ENCODE measurements at places on chromosomes 11 and 22.
A peak's percentile ranks its signal among the peaks of the same experiment; 100 is the strongest.

DNA sequence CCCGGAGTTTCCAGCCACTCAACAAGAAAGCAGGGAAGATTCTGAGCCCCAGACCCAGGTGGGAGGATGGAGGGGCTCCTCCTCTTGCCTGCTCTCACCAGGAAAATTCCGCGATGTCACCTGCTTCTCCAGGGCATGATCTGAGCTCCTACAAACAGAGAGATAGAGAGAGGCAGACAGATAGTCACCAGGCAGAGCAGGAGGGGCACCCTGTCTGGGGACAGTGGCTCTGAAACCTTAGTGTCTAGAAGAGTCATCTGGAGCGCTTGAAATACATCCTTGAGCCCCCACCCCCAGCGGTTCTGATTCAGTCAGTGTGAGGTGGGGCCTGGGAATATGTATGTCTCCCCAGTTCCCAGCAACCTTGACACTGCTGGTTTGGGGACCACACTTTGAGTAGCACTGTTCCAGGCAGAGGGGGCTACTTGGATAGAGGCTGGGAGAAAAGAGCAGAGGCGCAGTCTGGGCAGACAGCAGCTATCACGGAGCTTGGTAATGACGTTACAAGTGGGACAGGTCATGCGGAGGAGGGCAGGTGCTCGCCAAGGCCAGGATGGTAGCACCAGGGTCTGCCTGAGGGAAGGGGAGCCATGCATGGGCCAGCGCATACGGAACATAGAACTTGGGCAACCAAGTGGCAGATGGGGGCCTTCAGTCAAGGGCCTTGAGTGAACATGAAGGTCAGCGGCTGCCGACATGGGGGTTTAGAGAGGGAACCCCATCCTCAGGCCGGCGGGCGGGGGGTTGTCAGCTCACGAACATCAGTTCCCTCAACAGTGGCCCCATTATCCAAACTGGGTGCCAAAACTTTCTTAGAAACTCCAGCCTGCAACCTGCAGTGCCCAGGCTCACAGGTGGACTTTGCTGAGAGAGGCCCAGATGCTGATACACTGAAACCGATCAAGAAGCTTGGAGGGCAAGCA is 60.9 kb upstream of the MYEOV start:
- DNase-seq = no peak

- DNase-seq = no peak
Observed at GRCh38 chr11:69339041-69339733, 45.2 kb downstream of the MYEOV start.

- no peak for DNase-seq
Observed at GRCh38 chr11:120261931-120262330, 22.0 kb downstream of the POU2F3 start.

GRCh38 chr11:98409069-98409468 is 611.7 kb upstream of the CNTN5 start:
- DNase-seq = no peak

GRCh38 chr11:119192111-119192510 is 6.8 kb downstream of the NHERF4 start:
- DNase-seq = no peak

DNA sequence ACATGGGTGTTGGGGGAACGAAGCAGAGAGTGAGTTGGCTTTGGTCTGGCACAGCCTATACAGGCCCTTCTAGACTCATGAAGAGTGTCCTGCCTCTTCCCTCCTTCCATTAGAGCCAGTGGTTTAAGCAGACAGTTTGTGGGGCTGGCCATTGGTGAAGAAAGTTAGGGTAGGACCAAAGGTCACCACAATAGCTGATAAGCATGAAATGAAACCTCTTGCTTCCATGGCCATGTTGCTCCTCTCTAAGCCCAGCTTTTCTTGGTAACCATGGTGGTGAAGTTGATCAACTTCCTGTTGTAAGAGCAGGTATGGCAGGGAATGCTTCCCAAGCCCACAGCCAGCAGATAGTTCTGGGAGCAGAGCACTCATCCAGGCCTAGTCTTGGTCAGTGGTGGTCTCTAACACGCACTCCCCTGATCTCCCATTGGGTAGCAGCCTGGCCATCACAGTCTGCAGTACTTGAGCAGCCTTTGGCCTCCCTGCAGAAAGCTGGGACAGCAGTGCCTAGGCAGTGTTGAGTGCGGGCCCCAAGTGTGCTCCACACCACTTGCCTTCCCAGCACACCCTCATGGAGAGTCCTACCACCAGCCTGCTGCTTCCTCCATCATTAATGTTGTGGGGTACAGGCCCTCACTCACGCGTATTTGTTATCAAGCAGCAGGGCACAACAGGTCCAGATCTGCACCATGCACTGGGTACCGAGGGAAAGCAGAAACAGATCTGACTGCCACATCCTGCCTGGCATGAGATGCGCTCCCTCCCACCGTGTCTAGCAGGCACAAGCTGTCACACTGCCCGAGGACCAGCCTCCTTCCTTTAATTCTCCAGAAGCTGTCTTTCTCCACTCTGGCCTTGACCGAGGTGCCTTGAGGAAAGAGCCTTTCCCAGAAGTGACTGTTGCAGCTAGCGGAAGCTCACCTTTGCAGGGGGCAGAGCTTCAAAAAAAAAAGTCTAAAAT is 65.8 kb upstream of the SUSD2 start:
- DNase-seq = no peak

GRCh38 chr11:67118181-67118766 is 789 bp upstream of the KDM2A start:
- DNase-seq = peak; percentile 62

GRCh38 chr11:13663631-13664071 is 4.8 kb upstream of the FAR1 start:
- DNase-seq = no peak

- no peak for DNase-seq
Observed at GRCh38 chr11:111835665-111836064, 35.7 kb downstream of the ALG9 start.

DNA sequence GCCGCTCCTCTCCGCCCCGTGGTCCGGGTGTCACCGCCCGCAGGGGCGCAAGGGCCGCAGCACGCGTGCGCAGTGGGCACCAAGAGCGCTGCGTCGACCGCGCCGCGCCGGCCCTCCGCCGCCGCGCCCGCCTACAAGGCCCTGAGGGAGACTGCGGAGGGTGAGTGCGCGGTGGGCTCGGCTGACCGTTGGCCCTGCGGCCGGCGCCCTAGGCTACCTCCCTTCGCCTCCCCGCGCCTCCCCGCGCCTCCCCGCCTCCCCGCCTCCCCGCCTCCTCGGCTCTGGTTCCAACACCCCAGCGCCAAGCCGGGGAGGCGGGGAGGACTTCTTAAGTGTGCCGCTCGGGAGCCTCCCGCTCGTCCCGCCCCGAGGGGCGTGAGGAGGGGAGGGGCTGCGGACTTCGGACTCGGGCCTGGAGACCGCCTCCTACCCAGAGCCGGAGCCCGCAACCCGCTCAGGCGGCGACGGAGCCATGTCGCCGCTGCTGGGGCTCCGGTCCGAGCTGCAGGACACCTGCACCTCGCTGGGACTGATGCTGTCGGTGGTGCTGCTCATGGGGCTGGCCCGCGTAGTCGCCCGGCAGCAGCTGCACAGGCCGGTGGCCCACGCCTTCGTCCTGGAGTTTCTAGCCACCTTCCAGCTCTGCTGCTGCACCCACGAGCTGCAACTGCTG is at the start of gene AQP11:
Gene AQP11 (plus strand): TSS at position 433 of the 673 bp plus-strand sequence. CDS start 40 bp downstream, at position 473.
- peak; percentile 65 for DNase-seq

GRCh38 chr22:37930952-37931440 is 22.4 kb downstream of the C22orf23 start:
- no peak for DNase-seq

GRCh38 chr11:96075532-96075959 is 151.6 kb upstream of the MTMR2 start:
- DNase-seq = no peak

- no peak for DNase-seq
Observed at GRCh38 chr11:104061853-104062521, 25.5 kb downstream of the DDI1 start.

DNA sequence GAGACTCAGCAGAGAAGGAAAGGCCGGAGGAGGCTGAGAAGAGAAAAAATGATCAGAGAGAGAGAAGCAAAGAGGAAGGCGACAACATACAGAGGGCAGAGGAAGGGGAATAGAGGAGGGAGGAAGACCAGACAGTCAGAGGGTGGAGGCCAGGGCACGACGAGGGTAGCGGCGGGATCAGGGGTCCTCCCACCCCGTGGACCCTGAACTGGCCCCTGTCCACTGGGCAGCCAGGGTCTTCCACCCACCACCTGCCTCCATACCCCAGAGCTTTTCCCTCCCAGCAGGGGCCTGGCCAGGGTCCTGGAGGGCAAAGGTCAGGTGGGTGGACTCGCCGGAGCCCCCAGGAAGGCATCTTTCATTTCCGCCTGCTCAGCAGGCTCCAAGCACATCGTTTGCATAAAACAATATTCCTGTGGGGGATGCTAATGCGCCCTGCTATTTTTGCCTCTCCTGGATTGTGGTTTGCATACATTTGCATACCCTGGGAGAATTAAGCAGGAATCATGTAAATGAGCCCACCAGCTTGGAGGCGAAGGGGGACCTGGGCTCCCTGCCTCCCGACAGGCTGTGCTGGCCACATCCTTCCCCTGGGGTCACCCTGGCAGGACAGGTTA is 394.1 kb downstream of the MN1 start:
- DNase-seq = no peak

GRCh38 chr22:32858957-32859356 is 57.5 kb downstream of the TIMP3 start:
- DNase-seq = no peak

DNA sequence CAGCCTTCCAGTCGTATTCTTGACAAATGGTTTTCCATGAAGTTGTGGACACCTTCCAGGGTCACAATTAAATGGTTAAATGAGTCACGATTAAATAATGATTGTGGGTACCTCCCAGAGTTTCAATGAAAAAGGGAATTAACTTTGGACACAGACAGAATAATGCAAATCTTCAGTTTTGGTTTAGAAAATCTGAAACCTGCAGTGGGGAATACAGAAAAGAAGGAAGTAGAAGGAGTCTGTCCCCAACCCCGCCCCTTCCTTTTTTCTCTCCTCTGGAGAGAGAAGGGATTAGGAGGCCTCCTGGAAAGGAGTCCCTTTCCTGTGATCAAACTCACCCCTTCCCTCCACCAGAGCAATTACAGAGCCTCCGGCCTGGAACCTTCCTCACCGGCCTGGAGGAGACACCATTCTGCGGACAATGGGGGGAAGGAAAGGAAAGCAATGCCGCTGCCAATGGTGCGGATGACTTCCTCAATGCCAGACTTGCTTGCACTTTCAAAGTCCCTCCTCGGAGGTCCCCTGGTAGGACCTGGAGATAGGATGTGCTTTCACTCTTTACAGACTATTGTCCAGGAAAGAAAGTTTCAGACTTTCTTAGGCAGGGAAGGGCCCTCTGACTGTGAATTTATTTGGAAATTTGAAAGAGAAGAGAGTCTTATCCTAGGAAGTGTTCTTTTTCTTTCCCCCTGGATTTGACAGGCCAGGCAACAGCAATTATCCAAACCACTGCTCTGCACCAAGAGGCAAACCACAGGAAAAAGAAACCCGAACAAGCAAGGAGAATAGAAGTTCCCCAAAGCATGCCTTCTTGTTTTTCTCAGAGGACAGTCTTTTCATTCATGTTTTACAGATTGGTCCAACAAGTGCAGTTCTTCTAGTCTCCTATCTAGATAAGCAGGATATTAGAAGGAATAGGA is 86.8 kb downstream of the PTPRJ start:
- DNase-seq = no peak

- no peak for DNase-seq
Observed at GRCh38 chr22:25146307-25146706, 53.4 kb upstream of the CRYBB3 start.

GRCh38 chr11:7486098-7486780 is 933 bp downstream of the OLFML1 start:
- no peak for DNase-seq

GRCh38 chr11:63880403-63880790 is 36.6 kb downstream of the RCOR2 start:
- DNase-seq = no peak

DNA sequence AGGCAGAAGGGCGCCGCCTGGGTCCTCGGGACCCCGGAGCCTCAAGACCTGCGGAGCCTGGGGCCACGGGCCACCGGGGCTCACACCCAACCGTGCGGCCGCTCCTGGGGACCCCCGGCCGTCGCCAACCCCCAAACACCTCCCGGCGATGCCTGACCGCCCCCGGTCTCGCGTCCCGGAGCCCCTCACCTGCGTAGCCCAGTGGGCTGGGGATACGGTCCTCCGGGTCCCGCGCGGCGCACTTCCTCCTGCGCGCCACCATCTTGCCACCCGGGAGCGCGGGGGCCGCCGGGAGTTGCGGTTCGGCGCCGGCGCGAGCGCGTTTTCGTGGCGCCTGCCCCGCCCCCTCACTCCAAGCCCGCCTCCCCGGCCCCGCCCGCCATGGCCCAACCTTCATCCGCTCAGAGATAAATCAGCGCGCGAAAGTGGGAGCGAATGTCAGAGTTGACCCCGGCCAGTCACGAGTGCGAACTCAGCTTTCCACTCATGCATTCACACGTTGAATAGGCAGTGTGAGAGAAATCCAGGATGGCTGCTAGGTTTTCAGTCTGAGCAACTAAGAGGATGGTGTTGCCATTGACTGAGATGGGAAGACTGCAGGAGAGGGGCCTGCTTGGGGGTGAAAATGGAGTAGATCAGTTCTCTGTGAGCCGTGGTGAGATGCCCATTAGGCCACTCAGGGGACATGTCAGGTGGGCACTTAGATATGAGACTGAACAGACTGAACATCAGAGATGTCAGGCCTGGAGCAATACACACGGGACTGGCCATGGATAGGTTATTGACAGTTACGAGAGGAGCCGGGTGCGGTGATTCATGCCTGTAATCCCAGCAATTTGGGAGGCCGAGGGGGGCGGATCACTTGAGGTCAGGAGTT is at the start of gene RRP7A:
Gene RRP7A (minus strand): TSS at position 272 of the 877 bp plus-strand sequence. CDS start 10 bp downstream, at position 262.
- DNase-seq = peak; percentile 89

GRCh38 chr22:46612904-46613605 is 7.1 kb upstream of the GRAMD4 start:
- peak; percentile 35 for DNase-seq

DNA sequence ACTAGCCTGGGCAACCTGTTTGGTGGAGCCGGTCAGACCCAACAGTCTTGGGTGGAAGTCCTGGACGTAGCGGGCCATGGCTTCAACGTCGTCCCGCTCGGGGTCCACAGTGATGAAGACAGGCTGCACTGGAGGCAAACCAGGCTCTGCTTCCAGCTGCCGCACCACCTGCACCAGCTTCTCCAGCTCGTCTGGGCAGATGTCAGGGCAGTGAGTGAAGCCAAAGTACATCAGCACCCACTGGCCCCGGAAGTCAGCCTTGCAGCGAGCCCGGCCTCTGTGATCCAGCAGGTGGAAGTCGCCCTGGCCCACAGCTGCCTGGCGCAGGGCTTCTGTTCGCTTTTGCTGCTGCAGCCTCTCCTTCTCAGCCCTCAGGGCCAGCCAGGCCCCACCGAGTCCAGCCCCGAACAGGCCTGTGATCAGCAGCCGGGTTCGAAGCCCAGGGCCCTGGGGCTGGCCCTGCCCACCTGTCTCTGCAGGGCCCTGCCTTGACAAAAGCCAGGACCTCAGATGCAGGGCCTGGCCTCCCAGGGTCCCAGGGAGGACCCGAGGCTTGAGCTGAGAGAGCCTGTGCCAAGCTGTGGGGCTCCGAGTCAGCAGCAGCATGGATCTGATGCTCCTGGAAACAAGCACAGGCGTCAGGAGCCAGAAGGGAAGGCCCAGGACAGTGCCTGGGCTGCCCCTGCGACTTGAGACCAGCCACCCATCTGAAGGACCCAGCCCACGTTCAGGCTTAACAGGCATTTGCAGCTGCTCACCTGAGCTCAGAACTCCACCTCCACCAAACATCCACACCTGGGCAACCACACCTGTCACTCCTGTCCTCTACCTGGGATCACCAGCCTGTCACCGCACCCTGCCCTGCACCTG is 1.4 kb downstream of the SCO2 start:
- no peak for DNase-seq
